Natural killer cell (primary cell): ENCODE measurements at places on chromosomes 13 and 19. TPM values are rescaled to one million over a fixed set of nuclear protein-coding genes. Genes with fewer than 3 reads are reported as not detected.

DNA sequence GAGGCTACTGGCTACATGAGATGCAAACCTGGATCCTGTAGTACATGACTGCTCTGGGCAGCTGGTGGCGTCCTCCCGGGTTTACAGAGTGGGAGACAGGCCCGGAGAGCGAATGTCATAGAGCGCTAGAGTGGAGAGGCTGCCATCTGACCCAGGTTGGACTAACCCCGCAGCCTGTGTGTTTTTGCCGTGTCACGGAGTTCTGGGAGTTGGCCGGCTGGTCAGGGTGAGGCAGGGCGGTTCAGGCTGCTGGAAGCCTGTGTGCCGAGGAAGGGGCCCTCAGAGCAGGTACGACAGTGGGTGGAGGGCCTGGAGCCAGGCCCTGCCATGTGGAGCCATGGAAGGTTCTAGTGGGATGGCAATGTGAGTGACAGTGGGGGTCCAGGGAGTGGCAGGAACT, 12.5 kb downstream of the CRTC1 start:
- H3K4me1 ChIP-seq: peaks cover 33% of the 10 kb centered on the region
- no peak overlapping the region for H3K27ac ChIP-seq
- H3K36me3 ChIP-seq: no peaks in the 10 kb centered on the region
- no peaks in the 10 kb centered on the region for H3K27me3 ChIP-seq
- DNase-seq: no peak

- peaks cover 4% of the 10 kb centered on the region for H3K27me3 ChIP-seq
- no peak overlapping the region for H3K27ac ChIP-seq
- no peak overlapping the region for H3K4me3 ChIP-seq
- H3K36me3 ChIP-seq: peaks cover under 1% of the 10 kb centered on the region
- DNase-seq: peak; percentile 35
Measured at GRCh38 chr13:109788372-109789111, 2.2 kb upstream of the IRS2 start.

Gene CGB1
- not detected for total RNA-seq

- peaks cover 9% of the 10 kb centered on the region for H3K4me1 ChIP-seq
- H3K27ac ChIP-seq: no peak overlapping the region
- H3K36me3 ChIP-seq: peaks cover 45% of the 10 kb centered on the region
- no peaks in the 10 kb centered on the region for H3K27me3 ChIP-seq
Measured at GRCh38 chr19:7471696-7472615, 16.9 kb downstream of the PEX11G start.

Gene PSG11
- not detected for total RNA-seq

GRCh38 chr13:26568132-26568815, 10.8 kb downstream of the WASF3 start:
- H3K27ac ChIP-seq: no peak overlapping the region
- no peak overlapping the region for H3K4me3 ChIP-seq
- no peaks in the 10 kb centered on the region for H3K4me1 ChIP-seq
- no peaks in the 10 kb centered on the region for H3K36me3 ChIP-seq
- no peak for DNase-seq
- peaks cover 3% of the 10 kb centered on the region for H3K27me3 ChIP-seq

Gene TMEM238
- 4.0 TPM for total RNA-seq

DNA sequence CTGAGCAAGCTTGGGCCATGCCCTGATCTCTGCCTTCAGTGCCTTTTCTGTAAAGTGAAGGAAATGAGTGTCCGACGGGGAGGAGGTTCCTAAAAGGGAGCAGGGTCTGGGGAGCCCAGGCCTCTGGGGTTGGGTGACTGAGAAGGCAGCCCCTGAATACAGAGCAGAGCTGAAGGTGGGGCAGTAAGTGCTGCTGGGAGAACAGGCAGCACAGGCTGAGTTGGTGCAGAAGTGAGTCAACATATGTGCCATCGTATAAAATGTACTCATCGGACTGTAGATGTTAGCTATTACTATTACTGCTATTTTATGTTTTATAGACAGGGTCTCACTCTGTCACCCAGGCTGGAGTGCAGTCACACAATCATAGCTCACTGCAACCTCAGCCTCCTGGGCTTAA, 1.0 kb upstream of the HAMP start:
- no peak overlapping the region for H3K4me3 ChIP-seq
- DNase-seq: no peak
- H3K4me1 ChIP-seq: peaks cover 10% of the 10 kb centered on the region
- no peak overlapping the region for H3K27ac ChIP-seq

Gene PNMA8A
- not detected for total RNA-seq

DNA sequence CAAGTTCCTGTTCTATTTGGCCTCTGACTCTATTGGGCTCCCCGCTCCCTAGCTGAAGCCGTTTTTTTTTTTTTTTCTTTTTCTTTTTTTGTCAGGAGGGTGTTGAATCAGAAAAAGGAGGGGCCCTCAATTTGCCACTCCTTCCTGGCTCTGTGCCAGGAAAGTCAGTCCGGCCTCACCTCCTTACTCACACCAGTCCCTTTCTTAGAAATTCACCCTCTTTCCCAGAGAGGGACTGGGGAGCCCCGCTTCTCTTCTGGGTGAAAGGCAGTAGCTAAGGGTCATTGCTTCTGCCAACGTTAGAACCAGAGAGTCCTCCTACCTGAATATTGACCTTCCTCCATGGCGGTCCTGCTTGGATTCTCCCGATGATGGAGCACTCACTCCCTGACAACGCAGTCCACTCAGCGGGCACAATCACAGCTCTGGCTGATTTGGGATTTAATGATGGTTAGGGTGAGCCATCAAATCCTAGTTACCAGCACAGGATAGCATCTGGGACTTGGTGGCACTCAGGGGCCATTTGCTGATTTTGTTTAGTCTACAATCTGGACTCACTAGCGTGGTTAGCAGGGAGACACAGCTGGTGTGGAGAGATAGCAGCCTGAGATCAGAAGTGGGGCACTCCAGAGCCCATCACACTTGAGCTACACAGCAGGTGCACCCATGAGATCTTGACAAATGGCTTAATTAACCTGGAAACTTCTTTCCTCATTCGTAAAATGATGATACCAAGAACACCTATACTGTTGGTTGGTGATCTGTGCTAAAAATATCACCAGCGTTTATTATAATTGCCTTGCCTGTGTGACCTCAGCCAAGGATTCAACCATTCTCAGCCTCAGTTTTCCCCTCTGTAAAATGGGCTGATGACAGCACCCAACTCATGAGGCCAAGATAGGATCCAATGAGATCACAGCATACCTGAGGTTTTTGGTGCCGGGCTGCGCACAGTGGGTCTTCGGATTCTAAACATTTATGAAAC, 2.2 kb downstream of the FCER2 start:
- no peak overlapping the region for H3K4me3 ChIP-seq
- no peaks in the 10 kb centered on the region for H3K27me3 ChIP-seq
- H3K4me1 ChIP-seq: peaks cover 40% of the 10 kb centered on the region
- no peak for DNase-seq
- H3K27ac ChIP-seq: no peak overlapping the region

GRCh38 chr13:50284540-50284939, 269.3 kb downstream of the KCNRG start:
- H3K27me3 ChIP-seq: no peaks in the 10 kb centered on the region
- DNase-seq: no peak
- H3K27ac ChIP-seq: no peak overlapping the region

DNA sequence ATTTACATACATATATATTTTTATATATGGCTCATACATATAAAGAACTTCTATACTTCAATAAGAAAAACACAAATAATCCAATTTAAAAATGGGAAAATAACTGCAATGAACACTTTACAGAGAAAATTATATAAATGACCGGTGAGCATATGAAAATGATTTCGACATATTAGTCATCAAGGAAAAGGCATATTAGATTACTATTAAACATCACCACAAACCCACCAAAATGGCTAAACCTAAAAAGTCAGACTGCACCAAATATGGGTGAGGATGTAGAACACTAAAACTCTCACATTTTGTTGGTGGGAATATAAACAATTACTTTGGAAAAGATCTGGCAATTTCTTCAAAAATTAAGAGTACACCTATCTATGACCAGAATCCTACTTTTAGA, 316.2 kb downstream of the ENOX1 start:
- DNase-seq: no peak
- H3K27me3 ChIP-seq: no peaks in the 10 kb centered on the region
- no peaks in the 10 kb centered on the region for H3K36me3 ChIP-seq
